ENCODE measurements at places on chromosomes 4 and X. TPM values are rescaled to one million over a fixed set of nuclear protein-coding genes. Genes with fewer than 3 reads are reported as not detected.

Gene PDGFC
- total RNA-seq, result 10.6 TPM

DNA sequence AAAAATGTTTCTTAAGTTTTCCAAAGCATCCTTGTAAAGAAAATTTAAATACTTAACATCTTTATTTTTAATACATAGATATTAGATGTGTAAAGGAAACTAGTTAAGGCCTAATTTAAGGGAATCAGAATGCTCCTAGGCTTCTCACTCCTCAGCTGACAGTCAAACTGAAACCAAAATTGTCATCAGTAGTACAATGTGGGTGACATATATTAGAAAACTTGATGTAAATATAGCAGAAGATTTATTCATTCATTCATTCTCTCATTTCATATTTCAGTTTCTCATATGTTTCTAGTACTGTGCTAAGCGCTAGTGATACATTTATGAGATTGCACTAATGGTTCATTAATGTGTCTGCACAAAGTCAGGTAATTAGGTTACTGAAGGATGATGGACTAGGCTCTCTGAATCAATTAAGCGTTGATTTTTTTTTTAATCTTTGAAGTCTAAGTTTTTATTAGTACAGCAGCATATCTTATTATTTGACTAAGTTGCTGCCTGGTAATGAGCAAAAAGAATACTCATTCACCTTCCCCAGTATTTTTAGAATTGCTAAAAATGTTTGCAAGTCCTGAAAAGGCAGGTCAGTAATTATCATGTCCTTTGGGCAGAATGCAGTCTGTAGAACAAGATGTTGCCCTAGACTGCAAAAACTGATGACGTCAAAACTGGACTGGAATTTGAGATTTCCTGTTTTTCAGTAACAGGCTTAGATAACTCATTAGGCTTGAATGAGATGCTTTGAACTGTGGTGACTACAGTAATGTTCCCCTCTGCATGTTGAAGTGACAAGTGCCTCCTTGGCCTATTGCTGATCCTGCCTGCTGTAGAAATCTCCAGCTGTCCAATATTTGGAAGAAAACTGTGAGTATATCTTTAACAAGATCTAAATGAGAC, 128.7 kb downstream of the ARHGAP24 start:
- DNase-seq, result no peak

Gene F8A3
- total RNA-seq, result not detected

GRCh38 chrX:111634823-111635729, 45.9 kb upstream of the ALG13 start:
- no peak for DNase-seq

DNA sequence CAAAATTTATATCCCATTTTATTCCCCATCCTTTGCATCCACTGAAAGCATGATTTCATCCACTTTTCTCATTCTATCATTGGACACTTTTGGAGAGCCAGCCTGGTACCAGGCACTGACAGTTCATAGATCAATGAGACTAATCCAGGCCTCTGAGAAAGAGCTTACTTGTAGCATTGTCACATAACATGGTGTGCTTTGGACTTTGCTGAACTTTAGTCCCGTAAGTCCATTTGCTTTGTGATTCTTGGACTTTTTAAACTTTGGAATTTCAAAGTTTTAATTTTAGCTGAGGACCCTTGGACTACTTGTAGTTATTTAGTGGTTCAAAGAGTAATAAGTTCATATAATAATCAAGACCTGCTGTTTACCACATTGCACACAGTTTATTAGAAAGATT, 11.5 kb downstream of the LIAS start:
- no peak for DNase-seq

DNA sequence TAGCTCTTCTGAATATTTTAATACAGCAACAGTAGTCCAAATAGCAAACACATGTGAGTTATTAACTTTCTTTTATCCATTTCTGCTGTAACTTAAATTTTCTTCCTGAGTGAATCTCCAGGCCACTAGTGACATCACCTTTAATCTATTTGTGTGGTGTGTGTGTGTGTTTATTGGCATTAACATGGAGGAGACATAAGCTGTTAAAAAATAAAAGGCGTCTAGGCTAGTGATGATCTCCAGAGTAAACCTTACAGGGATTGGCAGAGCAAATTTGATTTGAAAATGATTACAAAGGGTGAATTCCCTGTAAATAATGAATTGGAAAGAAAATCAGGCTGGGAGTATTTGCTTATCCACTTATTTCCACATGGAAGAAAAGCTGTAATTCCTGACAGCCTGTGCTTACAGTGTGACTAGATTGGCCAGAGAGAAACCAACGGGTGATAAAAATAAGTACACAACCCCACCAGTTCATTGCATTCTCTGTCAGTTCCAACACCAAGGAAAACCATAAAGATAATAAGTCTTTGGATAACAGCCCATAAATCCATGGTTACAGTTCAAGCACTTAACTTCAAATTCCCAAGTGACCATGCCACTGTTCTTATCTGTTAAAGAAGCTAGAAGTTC, 186.1 kb downstream of the ENOX2 start:
- DNase-seq, result no peak

DNA sequence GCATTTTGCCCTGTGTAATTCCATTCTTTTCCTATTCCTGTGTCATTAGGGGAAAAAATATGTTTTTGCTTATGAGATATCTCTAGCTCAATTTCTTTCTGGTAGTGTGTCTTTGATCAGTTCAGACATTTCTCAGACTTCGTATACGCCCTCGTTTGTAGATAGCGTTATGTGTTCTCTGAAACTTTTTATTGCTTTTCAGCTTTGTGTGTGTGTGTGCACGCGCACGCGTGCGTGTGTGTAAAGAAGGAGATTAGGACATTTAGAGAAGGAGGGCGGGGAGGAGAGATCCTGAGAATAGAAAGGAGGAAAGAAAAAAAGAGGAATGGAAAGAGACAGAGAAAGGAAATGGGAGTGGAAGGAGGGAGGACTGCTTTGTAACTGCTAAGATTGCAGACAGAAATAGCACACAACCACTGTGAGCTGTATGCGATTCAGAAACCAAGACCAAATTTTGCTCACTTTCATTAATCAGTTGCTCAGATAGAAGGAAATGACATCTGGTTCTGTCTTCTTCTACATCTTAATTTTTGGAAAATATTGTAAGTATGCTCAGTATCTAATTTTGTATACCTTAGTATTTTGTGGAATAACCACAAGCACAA, at the start of gene RXFP1:
RXFP1 (plus strand) TSS at position 399 of the 605 bp plus-strand sequence; CDS start at position 494, 95 bp downstream.
- DNase-seq, result no peak

Gene PAGE1
- total RNA-seq, result not detected

Gene JCHAIN
- total RNA-seq, result 55.4 TPM

DNA sequence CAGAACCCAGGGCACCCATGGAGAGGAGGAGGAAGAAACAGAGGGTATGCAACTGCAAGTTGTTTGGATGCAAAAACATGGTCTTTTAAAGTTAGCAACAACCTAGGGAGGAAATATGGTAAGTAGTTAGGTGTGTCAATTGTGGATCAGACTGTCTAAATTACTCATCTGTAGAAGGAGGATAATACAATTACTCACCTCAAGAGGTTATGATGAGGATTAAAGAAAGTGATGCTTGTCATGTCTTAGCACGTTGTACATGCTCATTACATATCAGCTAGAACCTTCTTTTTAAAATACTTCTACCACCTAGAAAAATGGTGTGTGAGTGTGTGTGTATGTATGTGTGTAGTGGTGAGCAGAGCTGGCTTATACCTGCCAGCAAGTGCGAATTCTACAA, 2.3 kb upstream of the C1QTNF7 start:
- no peak for DNase-seq

DNA sequence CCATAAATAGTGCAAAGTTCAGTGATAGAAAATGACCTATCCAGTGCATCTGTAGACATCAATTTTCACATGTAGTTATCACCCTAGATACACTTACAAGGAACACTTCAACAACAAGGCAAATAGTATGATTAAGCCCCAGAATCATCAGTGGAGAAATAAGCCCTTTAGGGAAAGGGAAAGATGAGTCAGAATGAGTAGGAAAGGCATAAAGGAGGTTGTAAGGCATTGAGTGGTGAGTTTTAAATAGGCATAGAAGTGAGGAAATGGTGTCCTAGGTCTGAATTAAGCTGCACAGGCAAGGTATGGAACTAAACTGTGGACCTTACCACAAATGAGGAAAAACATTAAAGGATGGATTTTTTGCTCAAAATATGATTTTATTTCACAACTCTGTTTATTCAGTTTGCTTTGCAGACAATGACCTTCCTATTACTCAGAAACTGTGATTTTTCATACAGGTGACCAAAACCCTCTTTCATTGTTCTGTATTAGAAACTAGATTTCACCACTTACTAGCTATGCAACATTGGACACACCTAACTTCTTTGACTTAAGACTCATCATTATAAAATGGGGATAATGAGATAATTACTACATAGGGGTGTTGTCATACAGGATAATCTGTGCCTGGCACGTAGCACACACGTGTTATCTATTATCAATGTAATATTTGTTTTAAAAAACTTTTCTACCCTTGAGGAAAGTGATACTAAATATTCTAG, 57.0 kb upstream of the MAP9 start:
- DNase-seq, result no peak

GRCh38 chr4:99404595-99405287, 30.4 kb downstream of the ADH7 start:
- no peak for DNase-seq

DNA sequence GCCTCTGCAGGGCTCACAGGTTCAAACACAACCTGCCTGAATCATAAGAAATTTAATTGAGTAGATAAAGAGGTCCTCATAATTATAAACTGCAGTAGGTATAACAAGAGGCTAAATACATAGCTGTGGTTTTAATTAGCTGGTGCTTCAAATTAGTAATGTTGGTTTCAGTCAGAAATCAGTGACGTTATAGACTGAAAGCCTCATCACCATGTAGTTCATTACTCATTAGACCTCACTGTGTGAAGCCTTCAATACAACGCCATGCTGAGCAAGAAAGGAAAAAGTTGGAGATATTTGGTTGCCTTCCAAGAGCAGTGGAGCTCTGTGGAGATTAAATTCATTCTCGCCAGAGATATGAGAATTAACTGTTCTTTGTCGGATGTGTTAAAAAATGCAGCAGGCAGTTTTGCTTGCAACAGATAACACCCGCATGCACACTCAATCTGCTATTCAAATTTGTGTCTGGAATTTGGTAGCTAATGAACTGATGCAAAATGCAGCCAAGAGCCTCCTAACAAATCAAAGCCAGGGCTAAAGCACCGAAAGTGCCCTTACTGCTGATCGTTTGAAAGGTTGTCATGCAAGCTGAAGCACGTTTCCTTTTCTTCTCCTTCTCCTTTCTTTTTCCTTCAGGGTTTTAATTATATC, 148.9 kb downstream of the AFF2 start:
- no peak for DNase-seq

DNA sequence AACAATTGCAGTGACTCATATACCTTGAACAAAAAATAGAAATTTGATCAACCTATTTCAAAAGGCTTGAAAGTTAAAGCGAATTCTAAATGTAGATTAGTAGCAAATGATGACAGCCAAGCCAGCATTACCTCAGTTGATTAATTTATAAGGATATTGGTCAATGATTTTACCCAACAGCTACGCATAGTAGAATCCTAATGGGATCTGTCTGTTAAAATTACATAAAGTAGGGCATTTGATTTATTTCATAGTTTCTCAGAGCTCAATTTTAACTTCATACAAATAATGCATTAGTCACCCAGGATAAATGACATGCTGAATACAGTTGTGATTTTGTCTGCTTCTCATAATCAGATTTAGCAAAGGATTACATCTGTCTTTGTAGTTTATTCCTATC, 12.0 kb downstream of the AFF2 start:
- no peak for DNase-seq

Gene TCEAL4
- total RNA-seq, result 62.1 TPM

Gene ZCCHC18
- 1.2 TPM for total RNA-seq

DNA sequence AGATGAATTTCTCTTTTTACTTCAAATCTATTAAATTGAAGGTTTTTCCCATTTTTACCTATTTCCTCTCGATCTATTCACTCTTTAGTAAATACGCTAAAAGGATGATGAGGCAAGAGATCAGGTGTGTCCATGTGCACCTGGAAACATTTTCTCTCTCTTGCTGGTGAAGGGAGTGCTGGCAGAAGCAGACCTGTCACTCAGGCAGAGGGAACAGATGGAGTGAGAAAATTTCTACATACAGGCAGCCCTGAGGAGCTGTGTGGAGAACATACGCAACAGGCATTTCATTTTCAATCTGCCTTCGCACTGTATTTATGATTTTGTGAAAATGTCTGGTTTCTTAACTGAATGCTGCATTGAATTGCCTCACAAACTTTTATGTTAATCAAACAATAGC, 249.5 kb downstream of the GPM6A start:
- DNase-seq, result no peak

Gene CCDC120
- total RNA-seq, result 1.6 TPM

- no peak for DNase-seq
Measured at GRCh38 chrX:40570346-40571093, 10.2 kb upstream of the ATP6AP2 start.

DNA sequence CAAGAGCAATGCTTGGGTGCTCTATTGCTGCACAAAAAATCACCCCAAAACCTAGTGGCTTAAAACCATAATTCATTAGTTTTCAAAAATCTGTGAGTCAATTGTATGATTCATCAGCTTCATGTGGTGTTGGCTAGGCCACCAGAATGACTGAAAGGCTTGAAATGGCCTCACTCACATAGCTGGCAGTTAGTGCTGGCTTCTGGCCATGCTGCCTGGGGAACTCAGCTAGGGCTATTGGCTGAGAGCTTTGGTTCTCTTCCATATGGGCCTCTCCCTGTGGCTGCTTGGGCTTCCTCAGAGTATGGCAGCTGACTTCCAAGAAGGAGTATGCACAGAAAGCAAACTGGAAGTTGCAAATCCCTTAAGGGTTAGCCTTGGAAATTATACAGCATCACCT, 3.1 kb upstream of the MTMR1 start:
- DNase-seq, result no peak

Gene NHSL2
- total RNA-seq, result 4.7 TPM

DNA sequence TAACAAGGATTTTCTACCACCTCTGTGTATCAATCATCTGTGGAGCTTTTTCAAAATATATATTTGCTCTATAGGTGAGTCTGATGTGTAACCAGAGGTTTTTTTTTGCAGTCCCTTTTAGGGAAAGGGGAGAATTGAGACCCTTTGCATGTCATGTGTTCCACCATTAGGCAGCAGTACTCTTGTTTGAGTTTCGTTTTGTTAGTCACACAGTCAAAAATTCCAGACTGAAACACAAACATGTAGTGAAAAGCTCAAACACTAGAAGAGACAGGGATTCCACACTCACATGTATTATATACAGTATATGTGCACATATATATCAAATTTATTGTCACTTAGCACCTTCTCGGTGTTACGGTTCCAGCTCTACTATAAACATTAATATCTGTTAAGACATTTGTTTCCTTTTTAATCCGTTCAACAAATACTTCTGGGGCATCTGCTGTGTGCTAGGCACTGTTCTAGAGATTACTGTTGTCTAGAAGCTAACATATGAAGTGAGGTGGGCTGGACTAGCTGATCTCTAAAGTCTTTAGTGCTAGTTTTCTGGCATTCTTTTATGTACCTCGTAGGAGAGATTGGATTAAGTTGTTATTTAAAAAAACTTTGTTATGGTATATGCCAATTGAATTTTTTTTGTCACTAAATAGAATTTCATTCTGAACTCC, 5.5 kb downstream of the USP9X start:
- DNase-seq, result no peak

Gene TAPT1
- total RNA-seq, result 36.5 TPM

Gene MAGEA10
- total RNA-seq, result not detected

GRCh38 chr4:185654311-185654710, 119.0 kb upstream of the PDLIM3 start:
- no peak for DNase-seq

Gene TEX13C
- not detected for total RNA-seq

- DNase-seq, result no peak
Measured at GRCh38 chrX:21487832-21488231, 113.6 kb downstream of the CNKSR2 start.
